Lung (tissue), 17 donors: ENCODE measurements at places on chromosomes 2 and 18. TPM values are rescaled to one million over a fixed set of nuclear protein-coding genes. Genes with fewer than 3 reads are reported as not detected.
A peak's percentile ranks its signal among the peaks of the same experiment; 100 is the strongest.

- no peak overlapping the region for H3K4me3 ChIP-seq
- H3K27me3 ChIP-seq = no peaks in the 10 kb centered on the region
- H3K36me3 ChIP-seq = no peaks in the 10 kb centered on the region
- DNase-seq = no peak
- H3K27ac ChIP-seq = no peak overlapping the region
Observed at GRCh38 chr2:144369416-144369815, 150.5 kb downstream of the ZEB2 start.

DNA sequence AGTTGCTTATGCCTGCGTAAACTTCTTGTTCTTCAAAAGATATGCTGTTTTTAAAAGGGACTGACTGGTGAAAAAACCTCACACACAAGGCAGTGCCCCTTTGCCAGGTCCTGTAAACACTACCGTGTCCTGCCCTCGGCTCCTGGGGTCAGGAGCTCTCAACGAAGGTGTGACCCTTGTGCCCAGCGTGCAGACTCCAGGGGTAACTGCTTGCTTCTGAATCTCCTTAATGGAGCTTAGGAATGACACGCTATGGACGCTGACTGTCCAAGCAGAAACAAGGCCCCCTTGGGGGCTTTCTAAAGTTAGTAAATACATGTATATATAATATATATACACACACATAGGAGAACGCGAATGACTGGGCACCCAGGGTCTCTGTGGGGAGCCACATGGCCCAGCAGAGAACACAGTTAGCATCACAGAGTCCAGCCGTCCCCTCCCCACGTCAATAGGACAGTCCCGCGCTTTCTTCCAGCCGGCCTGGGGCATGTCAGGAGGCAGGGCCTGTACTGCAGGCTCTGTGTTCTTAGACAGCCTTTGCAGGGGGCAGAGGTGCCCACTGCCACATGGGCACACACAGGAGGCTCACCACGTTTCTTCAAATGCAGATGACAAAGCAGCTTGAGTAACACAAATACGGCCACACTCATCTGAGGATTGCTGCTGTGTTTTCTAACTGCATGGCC lies 96.1 kb downstream of the HDAC4 start:
- no peaks in the 10 kb centered on the region for H3K36me3 ChIP-seq
- H3K27me3 ChIP-seq = no peaks in the 10 kb centered on the region
- H3K4me1 ChIP-seq = peaks cover 10% of the 10 kb centered on the region
- DNase-seq = peak; percentile 4

GRCh38 chr2:188869550-188869949 lies 104.6 kb upstream of the COL3A1 start:
- no peak overlapping the region for H3K27ac ChIP-seq
- DNase-seq = peak; percentile 33
- no peaks in the 10 kb centered on the region for H3K36me3 ChIP-seq
- H3K27me3 ChIP-seq = no peaks in the 10 kb centered on the region
- no peak overlapping the region for H3K4me3 ChIP-seq

Gene UCN
- 2.0 TPM for total RNA-seq

DNA sequence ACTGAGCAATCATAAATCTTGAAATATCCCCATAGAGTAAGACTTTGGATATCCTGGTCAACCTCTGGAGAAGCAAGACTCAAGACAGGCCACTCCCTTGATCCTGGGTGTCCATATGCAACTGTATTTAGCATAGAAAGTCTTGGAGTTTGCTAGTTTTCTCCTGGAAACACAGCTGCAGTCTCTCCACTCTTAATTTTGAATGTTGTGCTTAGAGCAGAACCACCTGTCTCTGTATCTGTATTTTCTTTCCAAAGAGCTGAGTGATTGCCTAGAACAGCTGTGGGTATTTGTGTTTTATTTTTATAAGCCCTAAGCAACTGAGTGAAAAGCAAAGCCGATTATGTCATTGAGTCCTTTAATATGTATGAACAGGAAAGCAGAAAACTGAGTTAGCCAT lies 64.1 kb upstream of the ADAM23 start:
- H3K27ac ChIP-seq = no peak overlapping the region
- H3K27me3 ChIP-seq = no peaks in the 10 kb centered on the region
- H3K4me1 ChIP-seq = no peaks in the 10 kb centered on the region
- H3K4me3 ChIP-seq = no peak overlapping the region

GRCh38 chr2:167489325-167489724 lies 601.0 kb downstream of the XIRP2 start:
- no peaks in the 10 kb centered on the region for H3K36me3 ChIP-seq
- H3K4me1 ChIP-seq = peaks cover 25% of the 10 kb centered on the region
- peak; percentile 22 for DNase-seq

DNA sequence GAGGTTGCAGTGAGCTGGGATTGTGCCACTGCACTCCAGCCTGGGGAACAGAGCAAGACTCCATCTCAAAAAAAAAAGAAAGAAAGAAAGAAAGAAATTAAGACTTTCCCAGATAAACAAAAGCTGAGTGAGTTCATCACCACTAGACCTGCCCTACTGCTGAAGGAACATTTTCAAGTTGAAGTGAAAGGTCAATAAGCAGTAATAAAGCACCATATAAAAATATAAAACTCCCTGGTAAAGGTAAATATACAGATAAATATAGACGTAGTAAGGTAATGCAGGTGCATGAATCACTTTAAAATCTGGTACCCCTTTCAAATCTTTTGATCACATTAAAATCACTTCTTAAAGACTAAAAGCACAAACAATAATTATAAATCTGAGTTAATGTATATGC lies 42.6 kb downstream of the UNC50 start:
- no peaks in the 10 kb centered on the region for H3K27me3 ChIP-seq
- H3K4me1 ChIP-seq = no peaks in the 10 kb centered on the region
- no peak overlapping the region for H3K27ac ChIP-seq
- H3K36me3 ChIP-seq = peaks cover 8% of the 10 kb centered on the region
- DNase-seq = no peak

DNA sequence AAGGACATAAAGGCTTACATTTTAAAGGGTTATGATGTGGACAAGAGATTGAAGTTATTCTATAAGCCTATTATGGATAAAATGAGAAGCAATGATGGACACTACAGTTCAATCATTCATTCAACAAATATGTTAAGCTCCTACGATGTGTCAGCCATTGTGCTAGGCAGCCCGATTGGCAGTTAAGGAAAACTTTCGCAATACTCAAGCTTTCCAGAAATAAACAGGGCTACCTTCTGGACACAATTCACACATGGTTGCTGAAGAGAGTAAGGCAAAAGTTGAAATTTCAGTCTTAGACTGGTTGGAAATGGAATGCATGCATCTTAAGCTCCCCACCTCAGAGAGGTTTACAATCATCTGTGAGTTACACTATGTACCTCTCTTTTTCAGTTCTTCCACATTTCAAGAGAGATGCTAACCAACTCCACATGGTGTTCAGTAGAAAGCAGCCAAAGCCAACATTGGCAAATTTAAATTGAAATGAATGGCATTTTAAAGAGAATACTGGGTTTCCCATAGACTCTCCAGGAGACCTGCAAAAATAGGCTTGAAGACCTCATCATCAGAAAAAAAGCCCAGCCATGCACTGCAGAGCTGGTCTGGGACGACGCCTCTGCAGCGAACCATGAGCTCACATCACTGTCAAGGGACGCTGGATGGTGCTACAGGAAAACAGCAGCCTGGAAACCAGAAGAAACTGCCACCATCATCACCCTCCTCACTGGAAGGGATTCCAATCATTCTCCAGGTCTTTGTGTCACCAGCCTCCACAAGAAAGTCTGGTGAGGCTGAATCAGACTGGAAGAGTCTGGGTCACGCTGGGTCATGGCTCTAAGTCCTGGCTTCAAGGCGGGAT lies 276.3 kb downstream of the AFF3 start:
- H3K36me3 ChIP-seq = no peaks in the 10 kb centered on the region
- no peak overlapping the region for H3K4me3 ChIP-seq
- no peaks in the 10 kb centered on the region for H3K27me3 ChIP-seq
- peaks cover 61% of the 10 kb centered on the region for H3K4me1 ChIP-seq

Gene CFAP221
- total RNA-seq = 63.5 TPM

- H3K27me3 ChIP-seq = no peaks in the 10 kb centered on the region
- no peak for DNase-seq
- peaks cover 13% of the 10 kb centered on the region for H3K4me1 ChIP-seq
- H3K4me3 ChIP-seq = no peak overlapping the region
- H3K27ac ChIP-seq = no peak overlapping the region
Observed at GRCh38 chr2:64489081-64489751, 34.9 kb upstream of the AFTPH start.

- no peaks in the 10 kb centered on the region for H3K36me3 ChIP-seq
- no peaks in the 10 kb centered on the region for H3K27me3 ChIP-seq
- H3K4me3 ChIP-seq = no peak overlapping the region
- no peak overlapping the region for H3K27ac ChIP-seq
- H3K4me1 ChIP-seq = no peaks in the 10 kb centered on the region
Observed at GRCh38 chr18:63963615-63964256, 6.1 kb upstream of the SERPINB8 start.

DNA sequence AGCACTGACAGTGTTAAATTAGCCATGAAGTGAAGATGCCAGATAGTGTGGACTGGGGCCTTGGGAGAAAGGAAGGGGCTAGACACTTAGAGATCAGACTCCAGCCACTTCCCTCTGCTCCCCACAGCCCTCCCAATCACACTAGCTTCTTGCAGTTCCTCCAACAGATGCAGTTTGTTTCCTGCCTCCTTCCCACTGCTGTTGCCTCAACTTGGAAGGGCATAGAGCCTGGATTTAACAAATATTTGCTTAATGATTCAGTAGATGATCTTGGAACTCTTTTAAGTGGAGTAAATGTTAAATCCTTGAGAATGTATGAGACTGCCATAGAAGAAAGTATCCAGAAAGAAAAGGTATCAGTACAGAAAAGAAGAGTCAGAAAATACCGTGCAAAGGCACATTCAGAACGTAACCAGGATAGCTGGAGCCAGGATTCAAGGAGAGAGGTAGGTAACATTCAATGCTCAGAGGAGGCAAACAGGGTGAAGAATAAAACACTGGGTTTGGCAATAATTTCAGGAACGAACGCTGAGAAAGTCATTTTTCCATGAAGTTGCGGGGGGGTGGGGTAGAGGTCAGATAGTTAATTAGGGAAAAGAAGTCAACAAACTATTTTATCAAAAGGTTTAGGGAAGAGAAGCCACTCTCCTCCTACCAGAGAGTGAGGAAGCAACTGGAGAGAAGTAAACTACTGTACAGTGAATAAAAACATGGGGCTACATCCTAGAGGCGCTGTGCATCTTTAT lies 1.3 kb upstream of the BZW1 start:
- peaks cover 31% of the 10 kb centered on the region for H3K4me1 ChIP-seq
- DNase-seq = peak; percentile 94
- H3K36me3 ChIP-seq = peaks cover 3% of the 10 kb centered on the region
- H3K27me3 ChIP-seq = no peaks in the 10 kb centered on the region

- no peaks in the 10 kb centered on the region for H3K36me3 ChIP-seq
- peaks cover 11% of the 10 kb centered on the region for H3K4me1 ChIP-seq
- H3K4me3 ChIP-seq = no peak overlapping the region
Observed at GRCh38 chr18:11533942-11534496, 75.4 kb upstream of the SLC35G4 start.

Gene GALR1
- not detected for total RNA-seq

Gene EIF4E2
- 43.7 TPM for total RNA-seq
